ENCODE measurements at places on chromosomes 5 and 9.
A peak's percentile ranks its signal among the peaks of the same experiment; 100 is the strongest.

- DNase-seq = peak; percentile 63
Measured at GRCh38 chr9:6080154-6080716, 64.8 kb upstream of the RANBP6 start.

- DNase-seq = peak; percentile 8
Measured at GRCh38 chr9:37954581-37954981, 50.7 kb upstream of the SLC25A51 start.

- DNase-seq = no peak
Measured at GRCh38 chr9:78319197-78320029, 22.5 kb downstream of the PSAT1 start.

GRCh38 chr9:113417370-113417769 is 6.8 kb downstream of the C9orf43 start:
- no peak for DNase-seq

DNA sequence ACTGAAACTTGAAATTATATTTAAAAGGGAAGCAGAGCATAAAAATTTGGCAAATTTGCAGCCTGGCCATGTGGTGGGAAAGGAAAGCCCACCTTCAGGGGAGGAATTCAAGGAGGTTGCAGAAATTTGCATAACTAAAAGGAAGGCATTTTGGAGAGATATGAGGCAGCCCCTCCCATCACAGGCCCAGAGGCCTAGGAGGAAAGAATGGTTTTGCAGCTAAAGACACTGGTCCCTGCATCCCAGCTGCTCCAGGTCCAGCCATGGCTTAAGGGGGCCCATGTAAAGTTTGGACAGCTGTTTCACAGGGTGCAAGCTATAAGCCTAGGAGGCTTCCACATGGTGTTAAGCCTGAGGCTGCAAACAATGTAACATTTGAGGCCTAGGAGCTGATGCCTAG is 212.5 kb downstream of the NNT start:
- DNase-seq = no peak

- no peak for DNase-seq
Measured at GRCh38 chr9:34517185-34517584, 5.6 kb downstream of the ENHO start.

- DNase-seq = no peak
Measured at GRCh38 chr5:980001-980588, 28.5 kb upstream of the NKD2 start.

Data from activated naive CD4-positive, alpha-beta T cell treated with anti-CD3 and anti-CD28 coated beads for 36 hours (primary cell).